Right ventricle myocardium inferior (tissue), 1 donor: ENCODE measurements at places on chromosomes 3 and 15. TPM values are rescaled to one million over a fixed set of nuclear protein-coding genes. Genes with fewer than 3 reads are reported as not detected.

The SAMMSON gene
- not detected for total RNA-seq

The EXD1 gene
- not detected for total RNA-seq

- DNase-seq = no peak
Measured at GRCh38 chr3:51691021-51691420, 15.8 kb upstream of the GRM2 start.

DNA sequence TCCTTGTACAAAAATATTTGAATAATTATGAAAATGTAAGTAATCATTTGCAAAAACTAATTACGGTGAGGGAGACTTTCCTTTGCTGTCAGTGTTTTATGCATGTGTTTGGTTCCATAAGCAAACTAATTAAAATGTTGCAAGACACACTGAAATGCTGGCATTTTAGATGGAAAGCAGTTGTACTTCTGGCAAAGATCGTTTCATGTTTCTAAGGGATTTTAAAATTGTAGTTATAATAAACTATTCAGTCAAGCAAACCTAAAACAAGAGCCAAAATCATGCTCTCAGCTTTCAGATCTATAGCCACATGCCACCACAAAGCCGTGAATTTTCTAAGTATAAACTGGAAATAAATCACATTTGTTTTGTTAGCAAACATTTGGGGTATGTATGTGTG lies 240.1 kb upstream of the ZNF385D start:
- no peak for DNase-seq

DNA sequence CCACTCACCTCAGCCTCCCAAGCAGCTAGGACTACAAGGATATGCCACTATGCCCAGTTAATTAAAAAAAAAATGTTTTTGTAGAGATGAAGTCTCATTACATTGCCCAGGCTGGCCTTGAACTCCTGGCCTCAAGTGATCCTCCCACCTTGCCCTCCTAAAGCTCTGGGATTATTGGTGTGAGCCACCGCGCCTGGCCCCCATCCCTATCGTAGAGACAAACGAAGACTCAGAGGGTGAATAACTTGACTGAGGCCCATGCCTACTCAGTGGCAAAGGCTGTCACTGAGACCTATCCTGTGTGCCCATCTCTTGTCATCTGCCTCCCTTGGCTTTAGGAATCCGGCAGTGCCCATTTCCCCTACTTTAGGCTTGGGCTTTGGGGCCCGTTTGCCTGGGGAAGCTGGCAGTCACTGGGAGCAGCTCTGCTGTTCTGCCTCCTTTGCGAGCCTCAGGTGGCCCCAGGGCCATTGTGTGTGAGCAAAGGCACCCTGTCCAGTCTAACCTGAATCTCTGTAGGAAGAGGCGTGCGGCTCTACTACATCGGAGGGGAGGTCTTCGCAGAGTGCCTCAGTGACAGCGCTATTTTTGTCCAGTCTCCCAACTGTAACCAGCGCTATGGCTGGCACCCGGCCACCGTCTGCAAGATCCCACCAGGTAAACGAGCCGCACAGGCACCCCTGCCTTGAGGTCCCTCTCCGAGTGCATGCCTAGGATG lies 70.1 kb downstream of the AAGAB start:
- no peak for DNase-seq

The FSTL1 gene
- total RNA-seq = 217 TPM

- no peak for DNase-seq
Measured at GRCh38 chr3:36796161-36796560, 31.8 kb upstream of the DCLK3 start.
